ENCODE measurements at places on chromosomes 5 and 9.

- DNase-seq: no peak
Measured at GRCh38 chr5:8138884-8139283, 269.9 kb downstream of the MTRR start.

DNA sequence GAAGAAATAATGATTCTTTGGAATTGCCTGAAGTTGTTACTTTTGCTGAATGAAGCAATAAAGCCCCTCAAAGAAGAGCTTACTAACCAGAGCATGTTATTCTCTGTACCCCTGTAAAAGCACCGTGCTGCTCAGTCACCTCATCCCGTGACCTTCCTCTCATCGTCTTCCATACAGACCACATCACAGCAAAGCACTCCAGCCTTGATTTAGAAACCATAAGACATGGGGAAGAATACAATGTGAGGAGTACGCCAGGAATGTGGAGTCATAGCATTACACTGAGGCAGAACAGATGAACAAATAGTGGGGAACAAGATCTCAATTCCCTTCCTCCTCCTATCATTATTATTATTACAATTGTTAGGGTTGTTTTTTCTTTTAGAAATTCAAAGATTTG is 49.1 kb downstream of the ERAP1 start:
- no peak for DNase-seq

DNA sequence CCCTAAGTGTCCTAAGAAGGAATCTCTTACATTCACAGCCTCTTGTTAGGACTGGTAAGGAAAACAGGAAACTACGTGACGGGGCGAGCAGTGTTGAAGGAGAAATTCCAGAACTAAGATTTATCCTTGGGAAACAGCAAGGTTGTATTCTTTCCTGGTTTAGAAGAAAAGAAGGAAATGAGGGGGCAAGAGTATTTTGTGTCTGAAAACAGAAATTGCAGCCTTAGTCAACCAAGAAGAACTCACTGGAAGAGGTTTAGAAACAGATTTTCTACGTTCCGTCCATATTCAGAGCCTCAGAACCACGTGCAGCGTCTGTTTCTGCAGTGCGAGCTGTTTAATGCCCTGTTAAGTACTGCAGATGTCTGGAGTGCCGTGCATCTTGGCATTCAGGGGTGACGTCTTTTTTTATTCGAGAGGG is 75.2 kb downstream of the GOLPH3 start:
- DNase-seq: no peak

DNA sequence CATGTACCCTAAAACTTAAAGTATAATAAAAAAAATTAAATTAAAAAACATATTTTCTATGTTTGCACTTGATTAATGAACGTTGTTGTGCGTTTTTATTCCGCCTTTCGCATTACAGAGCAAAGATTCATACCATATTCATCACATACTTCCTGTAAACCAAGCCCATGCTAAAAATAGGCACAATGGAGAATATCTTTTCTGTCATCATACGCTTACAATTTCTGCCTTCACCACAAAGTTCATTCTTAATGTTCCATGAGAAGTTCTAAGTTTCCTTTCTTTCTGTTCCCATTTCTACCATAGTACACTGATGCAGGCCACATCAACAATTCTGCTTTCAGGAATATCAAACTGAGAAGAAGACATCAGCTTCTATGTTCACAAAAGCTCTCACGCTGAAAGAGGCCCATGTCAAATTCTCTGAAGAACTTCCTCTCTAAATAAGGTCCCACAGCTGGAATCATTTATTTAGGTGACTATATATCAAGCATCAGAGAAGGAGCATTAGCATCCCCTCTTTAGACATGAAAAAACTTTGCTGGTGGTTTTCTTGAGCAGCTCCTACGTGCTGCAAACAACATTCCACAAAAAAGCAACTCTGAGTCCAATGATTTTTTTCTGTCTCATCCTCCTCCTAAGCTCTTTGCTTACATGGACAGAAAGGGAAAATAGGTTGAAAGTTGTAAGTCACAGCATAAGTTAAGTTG is 456.4 kb downstream of the CDH10 start:
- DNase-seq: no peak

GRCh38 chr5:71569748-71570509 is 17.2 kb upstream of the MCCC2 start:
- no peak for DNase-seq

GRCh38 chr5:141867139-141867538 is 11.1 kb downstream of the PCDH1 start:
- DNase-seq: no peak

GRCh38 chr5:56286015-56286884 is 53.1 kb upstream of the ANKRD55 start:
- no peak for DNase-seq

GRCh38 chr5:1047332-1047965 is 38.8 kb downstream of the NKD2 start:
- DNase-seq: no peak

Measured in heart right ventricle (tissue), 16 donors.